ENCODE measurements at places on chromosomes 2 and 18.

- H3K36me3 ChIP-seq = no peaks in the 10 kb centered on the region
- H3K4me3 ChIP-seq = no peak overlapping the region
- H3K4me1 ChIP-seq = no peaks in the 10 kb centered on the region
- H3K27ac ChIP-seq = no peak overlapping the region
Observed at GRCh38 chr2:150873396-150873772, 385.9 kb upstream of the RND3 start.

DNA sequence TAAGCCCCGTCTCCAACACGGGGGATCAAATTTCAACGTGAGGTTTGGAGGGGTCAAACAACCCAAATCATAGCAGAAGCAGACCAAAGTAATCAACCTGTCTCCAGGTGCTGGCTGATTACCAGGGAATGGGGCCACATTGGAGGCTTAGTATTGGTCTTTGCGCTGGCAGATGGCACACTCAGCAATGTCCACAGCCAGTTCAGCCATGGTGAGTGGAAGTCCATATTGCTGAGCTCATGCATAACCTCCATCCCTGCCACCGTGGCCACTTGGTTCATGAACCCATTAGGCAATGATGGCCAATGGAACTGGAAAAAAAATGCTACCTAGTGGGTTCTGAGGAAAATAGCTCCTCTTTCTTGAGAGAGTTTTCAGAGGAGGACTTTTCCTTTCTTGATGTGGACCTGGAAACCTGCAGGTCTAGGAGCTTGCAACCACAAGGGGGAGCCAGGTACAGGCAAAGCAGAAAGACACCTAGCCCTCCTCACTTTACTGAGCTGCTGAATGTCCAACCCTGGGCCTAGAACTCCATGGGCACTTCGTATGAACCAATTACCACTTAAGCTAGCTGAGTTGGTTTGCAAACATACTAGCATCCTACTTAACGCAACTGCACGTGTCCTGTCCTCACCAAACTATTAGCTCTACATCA lies 128.0 kb upstream of the GYPC start:
- no peaks in the 10 kb centered on the region for H3K27me3 ChIP-seq
- no peaks in the 10 kb centered on the region for H3K36me3 ChIP-seq
- peak; percentile 59 for DNase-seq
- H3K4me1 ChIP-seq = no peaks in the 10 kb centered on the region
- H3K27ac ChIP-seq = no peak overlapping the region

DNA sequence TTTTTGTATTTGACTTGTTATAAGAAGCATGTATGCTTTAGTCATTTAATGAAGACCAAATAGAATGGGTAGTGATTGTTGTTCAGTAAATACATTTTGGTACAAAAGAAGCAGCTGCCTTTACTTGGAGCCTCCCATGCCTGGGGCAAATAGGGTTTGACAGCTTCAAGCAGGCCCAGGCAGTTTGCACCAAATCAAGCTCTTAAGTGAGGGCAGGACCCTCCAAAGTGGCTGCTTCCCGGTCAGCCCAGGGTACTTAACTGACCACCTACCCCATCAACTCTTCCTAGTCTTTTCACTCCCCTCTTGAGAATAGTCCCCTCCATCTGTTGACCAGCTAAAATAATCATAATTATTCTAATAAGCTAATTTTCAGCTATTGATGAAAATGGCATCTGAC lies 5.2 kb downstream of the MAPRE3 start:
- DNase-seq = no peak
- no peak overlapping the region for H3K27ac ChIP-seq

GRCh38 chr2:132544006-132544630 lies 125.9 kb downstream of the LYPD1 start:
- no peaks in the 10 kb centered on the region for H3K36me3 ChIP-seq
- no peaks in the 10 kb centered on the region for H3K27me3 ChIP-seq
- no peak overlapping the region for H3K27ac ChIP-seq

GRCh38 chr18:27184115-27185024 lies 738 bp downstream of the CHST9 start:
- no peak overlapping the region for H3K27ac ChIP-seq
- H3K36me3 ChIP-seq = no peaks in the 10 kb centered on the region
- H3K27me3 ChIP-seq = peaks cover 2% of the 10 kb centered on the region
- H3K4me1 ChIP-seq = no peaks in the 10 kb centered on the region
- no peak overlapping the region for H3K4me3 ChIP-seq
